ENCODE measurements at places on chromosomes 2 and 18.

DNA sequence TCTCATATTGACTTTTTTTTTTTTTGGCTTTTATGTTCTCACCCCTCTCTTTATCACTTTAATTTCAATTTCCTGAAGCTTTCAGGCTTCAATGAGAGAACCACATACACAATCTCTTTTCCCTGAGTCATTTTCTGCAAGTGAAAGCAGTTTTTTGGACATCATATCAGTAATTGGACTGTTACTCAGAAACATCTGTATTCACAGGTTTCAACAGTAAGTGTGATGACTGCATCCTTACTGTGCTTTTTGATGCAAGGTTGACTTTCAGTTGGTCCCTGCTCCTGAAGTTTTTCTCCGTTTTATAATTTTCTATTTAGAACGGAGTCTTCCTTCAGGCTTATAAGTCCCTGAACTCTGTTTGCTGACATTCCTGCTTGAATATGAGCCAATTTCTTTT lies 70.5 kb upstream of the CCBE1 start:
- no peak for DNase-seq

- DNase-seq, result no peak
Measured at GRCh38 chr2:200000444-200001163, 45.2 kb downstream of the MAIP1 start.

- DNase-seq, result no peak
Measured at GRCh38 chr2:217452928-217453327, 549.9 kb downstream of the TNS1 start.

DNA sequence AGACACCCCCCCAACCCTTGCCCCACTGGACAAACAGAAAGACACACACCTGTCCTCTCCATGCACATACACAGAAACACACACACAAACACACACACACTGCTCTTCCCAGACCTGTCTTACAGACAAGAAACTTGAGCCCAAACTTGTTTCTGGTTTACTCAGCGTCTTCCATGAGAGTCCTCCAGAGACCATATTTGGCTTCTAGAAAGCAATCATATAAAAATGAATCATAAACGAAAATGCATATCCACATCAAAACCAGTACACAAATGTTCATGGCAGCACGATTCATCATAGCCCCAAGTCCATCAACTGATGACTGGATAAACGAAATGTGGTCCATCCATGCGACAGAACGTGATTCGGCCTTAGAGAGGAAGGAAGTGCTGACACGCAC lies 84.2 kb upstream of the ASAP2 start:
- no peak for DNase-seq

- DNase-seq, result no peak
Measured at GRCh38 chr2:30664761-30665358, 142.4 kb downstream of the CAPN13 start.

GRCh38 chr18:3345452-3345851 lies 83.5 kb downstream of the MYL12B start:
- DNase-seq, result no peak

DNA sequence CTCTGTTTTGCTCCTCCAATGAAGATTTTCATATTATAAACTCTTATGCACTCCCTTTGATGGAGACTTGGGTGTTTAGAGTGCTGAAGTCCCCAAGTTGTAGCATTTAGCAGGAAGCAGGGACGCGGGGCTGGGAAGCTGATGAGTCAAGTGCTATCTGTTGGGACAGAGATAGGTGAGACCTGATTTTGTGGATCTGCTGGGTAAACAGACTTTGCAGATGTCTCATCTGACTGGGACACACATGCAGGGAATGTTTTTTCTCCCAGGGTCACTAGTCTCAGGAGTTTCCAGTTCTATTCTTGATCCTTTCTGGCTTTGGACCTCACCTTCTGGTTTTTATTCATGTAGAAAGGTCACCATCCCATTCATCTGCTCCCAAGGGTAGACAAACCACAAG lies 79.7 kb upstream of the ACAA2 start:
- no peak for DNase-seq

GRCh38 chr18:78965917-78966792 lies 13.5 kb upstream of the SALL3 start:
- DNase-seq, result no peak

- DNase-seq, result no peak
Measured at GRCh38 chr18:61891894-61892293, 913 bp downstream of the RNF152 start.

GRCh38 chr2:81225756-81226155 lies 921.2 kb upstream of the LRRTM1 start:
- no peak for DNase-seq

DNA sequence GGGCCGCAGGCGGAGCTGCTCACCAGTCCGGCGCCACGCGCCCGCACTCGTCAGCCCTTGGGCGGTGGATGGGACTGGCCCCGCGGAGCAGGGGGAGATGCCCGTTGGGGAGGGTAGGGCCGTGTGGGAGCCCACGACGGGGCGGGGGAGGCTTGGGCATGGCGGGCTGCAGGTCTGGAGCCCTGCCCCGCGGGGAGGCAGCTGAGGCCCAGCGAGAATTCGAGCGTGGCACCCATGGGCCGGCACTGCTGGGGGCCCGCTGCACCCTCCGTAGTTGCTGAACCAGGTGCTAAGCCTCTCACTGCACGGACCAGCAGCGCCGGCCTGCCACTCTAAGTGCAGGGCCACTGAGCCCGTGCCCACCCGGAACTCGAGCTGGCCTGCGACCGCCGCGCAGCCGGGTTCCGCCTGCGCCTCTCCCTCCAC lies 182.4 kb upstream of the ERBB4 start:
- DNase-seq, result no peak

DNA sequence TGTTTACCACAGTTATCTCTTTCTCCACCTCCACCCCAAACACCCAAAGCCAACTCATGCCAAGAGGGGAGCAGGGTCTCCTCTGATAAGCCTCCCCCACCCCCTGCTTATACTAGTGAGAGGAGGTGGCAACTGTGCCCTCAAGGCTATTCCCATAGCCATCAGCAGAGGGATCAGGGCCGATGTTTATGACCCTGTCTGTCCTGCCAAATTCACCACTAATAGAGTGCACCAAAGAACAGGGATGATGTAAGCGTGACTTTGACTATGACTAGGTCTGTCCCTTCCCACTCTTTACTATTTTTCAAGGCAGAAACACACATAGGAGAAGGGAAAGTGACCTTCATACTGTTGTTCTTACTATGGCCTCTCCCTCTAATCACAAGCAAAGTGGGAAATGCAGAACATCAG lies 74.6 kb downstream of the CLHC1 start:
- peak; percentile 41 for DNase-seq

DNA sequence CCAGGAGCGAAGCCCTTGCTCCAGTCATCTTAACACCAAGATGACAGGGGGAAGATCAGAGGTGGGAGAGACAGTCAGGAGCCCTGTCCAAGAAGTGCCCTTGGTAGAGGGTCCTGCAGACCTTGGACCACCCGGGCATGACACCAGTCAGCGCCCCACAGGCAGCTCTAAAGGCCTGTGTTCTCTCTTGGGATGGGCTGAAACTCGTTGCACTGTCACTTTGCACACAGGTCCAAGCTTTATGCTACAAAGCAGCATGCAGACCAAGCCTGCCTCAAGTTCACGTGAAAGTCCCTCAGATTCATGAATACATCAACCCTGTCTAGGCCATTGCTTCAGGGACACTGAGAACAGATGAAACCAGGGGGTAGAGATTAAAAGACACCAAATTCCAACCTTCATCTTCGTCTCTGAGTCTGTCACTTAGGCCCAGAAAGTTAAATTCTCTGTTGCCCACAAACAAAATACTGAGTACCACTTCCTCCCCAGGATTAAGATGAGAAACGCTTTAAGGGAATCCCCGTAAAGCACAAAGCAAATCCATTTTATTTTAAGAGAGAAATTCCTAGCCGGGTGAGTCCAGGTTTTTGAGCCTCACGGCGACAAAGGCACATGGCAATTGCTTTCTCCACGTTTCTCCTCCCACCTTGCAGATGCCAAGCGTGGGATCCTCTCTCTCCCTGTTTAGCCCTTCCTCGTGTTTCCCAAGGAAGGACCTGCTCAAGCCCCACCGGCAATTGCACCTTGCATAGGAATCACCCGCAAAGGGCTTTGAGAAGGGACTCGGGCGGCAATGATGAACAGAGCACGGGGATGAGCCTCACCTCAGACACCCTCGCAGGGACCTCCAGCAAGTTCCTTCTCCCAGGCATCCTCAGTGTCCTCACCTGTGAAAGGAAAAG lies 75.0 kb upstream of the ID2 start:
- no peak for DNase-seq

- peak; percentile 37 for DNase-seq
Measured at GRCh38 chr18:54558609-54559585, 32.1 kb upstream of the DYNAP start.

- no peak for DNase-seq
Measured at GRCh38 chr2:31108561-31109286, 29.5 kb downstream of the GALNT14 start.

- no peak for DNase-seq
Measured at GRCh38 chr2:99834426-99834825, 308.0 kb downstream of the AFF3 start.

DNA sequence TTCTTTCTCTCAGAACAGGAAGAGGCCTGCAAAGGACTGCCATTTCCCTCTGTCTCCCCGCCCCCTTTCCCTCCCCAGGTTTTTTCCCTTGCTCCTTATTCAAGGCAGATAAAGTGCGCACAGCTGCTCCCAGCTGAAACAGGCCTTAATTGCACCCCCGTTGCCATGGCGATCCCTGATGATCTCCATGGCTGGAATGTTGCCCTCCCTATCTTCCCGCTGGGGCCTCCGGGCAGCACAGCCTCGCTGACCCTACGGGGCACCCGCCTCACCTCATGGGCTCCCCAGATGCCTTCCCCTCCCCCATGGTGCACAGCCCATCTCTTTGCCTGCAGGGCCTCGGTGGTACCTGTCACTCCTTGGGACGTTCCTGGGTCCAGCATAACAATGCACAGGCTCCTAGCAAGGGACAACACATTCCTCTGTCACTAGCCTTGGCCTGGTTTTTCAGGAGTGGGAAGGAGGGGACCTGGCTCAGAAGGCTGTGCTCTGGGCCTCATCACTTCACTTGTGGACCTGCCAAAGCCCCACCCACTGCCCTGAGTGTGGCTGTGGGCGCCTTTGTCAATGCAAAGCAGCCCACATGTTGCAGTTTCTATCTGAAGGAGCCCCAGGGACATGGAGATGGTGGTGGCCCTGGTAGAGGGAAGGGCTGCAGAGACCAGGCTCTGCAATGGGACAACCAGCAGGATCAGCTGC lies 115.0 kb downstream of the CELF4 start:
- DNase-seq, result peak; percentile 25

DNA sequence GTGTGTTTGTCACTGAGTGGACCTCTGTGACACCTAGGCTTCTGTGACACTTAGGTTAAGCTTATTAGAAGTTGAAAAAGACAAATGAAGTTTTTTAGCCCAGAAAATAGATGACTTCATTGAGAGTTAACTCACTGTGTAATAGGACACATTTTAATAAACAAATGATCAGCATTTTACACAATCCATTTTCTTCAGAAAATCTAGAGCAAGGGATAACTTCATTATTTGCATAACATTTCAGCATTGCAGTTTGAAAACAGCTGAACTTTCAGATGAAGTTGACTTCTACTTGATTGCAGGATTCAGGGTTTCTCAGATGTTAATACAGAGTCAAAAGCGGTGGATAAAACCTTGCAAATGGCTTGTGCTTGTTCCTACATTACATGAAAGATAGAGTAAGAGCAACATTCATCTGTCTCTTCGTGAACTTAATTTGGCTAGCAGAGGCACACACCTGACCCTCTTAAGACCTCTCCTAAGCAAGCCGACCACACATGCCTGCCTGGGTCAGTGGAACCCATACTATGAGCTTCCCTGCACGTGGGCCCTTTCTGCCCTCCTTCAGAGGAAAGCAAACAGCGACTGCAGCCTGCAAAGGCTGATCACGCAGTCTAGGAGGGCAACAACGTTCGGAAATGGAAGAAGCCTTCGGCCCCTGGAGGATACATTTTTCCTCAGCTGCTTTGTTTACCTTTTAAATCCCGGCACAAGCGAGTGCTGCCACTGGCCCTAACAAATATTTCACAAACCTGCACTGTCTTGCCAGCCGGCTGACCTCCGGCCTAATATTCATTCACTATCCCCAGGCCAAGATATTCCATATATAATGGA lies 16.6 kb downstream of the ITGB1BP1 start:
- DNase-seq, result no peak

DNA sequence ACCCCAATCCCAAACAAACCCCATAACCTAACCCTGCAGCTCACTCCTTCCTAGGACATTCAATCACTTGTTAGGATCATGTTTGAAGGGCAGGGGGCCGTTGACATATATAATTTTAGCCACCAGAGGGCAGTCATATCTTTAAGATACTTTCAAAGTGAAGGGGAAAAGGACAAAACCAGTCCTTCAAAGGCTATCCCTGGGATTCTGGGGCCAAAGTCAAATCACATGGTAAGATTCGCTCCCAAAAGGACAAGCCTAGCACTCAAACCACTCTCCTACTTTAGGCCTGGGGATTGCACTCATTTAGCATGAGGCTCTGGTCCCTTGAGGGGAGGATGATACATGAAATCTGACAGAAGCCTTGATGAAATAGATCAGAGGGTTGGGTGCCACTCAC lies 44.6 kb downstream of the HAUS1 start:
- peak; percentile 87 for DNase-seq

DNA sequence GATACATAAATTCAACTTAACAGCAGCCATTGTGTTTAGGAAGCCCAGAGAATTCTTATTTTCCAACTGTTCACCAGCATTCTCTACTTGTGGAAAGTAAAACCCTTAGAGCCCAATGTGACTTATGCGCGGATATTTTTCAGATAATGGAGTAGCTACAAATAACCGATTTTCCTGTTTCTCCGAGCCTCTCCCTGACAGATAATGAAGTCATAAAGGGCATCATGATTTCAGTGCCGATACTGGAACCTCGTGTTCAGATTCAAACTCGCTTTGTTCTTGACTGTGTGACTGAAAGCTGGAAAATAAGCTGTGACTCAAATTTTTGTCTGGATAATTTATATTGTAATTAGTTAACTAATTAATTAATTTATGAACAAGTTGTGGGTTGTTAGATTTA lies 228.2 kb downstream of the VAPA start:
- DNase-seq, result no peak

DNA sequence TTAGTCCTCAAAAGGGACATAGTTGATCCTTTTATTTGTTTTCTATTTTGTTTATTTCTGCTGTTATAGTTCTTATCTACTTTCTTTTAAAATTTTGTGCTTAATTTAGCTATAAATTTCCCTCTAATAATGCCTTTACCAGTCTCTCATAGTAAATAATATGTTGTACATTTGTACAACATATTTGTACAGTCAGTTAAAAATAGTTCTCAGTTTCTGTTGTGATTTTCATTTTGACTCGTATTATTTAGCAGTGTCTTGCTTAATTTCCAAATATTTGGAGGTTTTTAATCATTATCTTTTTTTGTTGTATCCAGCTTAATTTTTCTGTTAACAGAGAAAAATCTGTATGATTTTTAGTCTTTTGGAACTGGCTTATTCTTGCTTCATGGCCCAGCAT lies 443.6 kb upstream of the TRIB2 start:
- DNase-seq, result no peak

- DNase-seq, result no peak
Measured at GRCh38 chr18:62987055-62987830, 271.9 kb downstream of the PHLPP1 start.

DNA sequence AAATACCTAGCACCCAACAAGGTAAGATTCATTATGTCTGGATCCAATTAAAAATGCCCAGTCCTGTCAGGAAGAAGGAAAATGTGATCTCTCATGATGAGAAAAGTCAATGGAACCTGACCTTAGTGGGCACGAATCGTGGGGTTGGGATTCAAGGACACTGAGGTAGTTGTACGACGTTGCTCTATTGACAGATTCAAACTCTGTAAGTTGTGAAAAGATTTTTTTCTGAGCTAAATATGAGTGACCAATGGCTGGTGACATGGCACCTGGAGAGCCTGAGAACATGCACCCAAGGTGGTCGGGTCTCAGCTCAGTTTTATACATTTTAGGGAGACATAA lies 148.2 kb downstream of the NDUFA10 start:
- DNase-seq, result no peak

- no peak for DNase-seq
Measured at GRCh38 chr2:149167001-149167780, 128.7 kb downstream of the LYPD6B start.
